ENCODE measurements at places on chromosomes 2 and 18. TPM values are rescaled to one million over a fixed set of nuclear protein-coding genes. Genes with fewer than 3 reads are reported as not detected.

Gene GKN1
- not detected for total RNA-seq

GRCh38 chr2:118607641-118608040 lies 239.8 kb downstream of the EN1 start:
- DNase-seq: no peak

DNA sequence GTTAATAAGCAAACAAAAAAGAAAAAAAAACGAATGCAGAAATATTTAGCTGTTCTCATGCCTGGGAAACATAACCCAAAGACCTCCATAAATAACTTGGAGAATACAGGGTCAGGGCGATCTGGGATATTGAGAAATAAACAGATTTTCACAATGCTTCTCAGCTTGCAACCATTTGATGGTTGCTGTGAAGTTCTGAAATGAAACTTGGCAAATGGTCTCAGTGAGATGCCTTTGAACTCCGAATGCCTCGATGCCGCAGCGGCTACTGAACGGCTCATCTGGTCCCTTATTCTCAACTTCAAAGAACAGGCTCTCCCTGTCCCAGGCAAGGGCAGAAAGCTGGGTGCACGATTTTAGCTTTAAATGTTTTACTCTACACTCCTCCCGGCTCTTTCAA lies 78.1 kb downstream of the ZNF516 start:
- DNase-seq: no peak

Gene MAPK4
- total RNA-seq: 9.3 TPM

Gene APCDD1
- 49.8 TPM for total RNA-seq

- DNase-seq: no peak
Measured at GRCh38 chr2:137173463-137173862, 408.1 kb downstream of the THSD7B start.

DNA sequence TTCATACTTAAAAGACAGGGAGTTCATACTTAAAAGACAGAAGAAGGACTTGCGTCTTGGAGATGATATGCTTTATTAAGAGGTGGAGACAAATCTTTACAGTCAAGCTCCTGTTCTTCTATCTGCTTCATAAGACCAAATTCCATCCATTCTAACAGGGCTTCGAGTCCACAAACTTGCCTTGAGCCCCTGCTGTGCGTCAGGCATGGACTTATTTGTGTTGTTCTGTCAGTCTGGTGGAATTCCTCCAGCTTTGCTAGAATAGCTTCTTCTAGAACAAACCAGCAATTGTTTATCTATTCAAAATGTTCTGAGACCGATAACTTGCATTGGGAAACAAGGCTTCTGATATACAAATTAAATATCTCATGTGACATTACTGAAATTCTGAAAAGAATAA lies 73.9 kb upstream of the SOX11 start:
- no peak for DNase-seq

Gene RGPD4
- total RNA-seq: 0.05 TPM

- no peak for DNase-seq
Measured at GRCh38 chr18:67581178-67581577, 64.7 kb upstream of the DSEL start.

DNA sequence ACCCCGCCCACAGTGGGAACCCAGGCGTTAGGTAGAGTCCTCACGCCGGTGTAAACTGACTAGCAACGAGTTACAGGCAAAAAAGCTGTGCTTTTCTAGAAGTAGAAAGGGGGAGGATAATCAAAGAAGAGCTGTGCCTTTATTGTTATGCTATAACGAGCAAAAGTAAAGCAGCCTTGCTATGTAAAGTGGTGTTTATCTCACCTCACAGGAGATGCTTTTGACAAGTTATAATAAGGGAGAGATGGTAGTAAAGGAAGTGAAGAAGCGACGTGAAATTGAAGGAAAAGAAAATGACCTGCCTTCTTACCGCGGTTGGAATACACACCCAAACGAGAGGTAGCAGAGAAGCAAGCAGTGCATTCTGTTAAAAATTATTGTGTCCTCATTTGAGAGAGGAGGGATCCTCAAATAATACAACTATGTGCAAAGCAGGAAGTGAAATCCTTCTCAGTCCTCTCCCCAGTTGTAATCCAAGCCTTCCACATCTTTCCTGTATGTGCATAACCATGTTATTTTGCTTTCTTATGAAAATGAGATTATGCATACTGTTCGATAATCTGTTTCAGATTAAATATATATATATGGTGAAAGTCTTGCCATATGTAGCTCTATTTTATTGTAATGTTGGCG lies 962 bp downstream of the TANK start:
- no peak for DNase-seq

DNA sequence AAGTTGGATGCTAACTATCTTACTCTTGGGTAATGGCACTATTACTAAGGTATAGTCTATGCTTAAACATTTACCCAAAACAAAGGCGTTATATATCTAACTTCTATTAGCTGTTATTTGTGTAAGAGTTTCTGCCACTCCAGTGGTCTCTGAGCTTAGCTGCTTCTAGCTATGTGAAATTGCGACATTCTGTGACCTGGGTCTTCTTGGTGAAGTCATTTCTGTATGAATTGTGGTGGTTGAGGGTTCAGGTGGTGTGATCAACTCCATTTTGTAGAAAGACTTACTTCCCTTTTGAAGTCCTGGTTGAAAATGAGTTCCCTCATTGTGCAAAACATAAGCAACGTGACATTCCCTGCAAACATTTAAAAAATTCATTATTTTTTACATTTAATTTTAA lies 221.6 kb downstream of the PIK3C3 start:
- no peak for DNase-seq

Gene ADAM23
- 34.0 TPM for total RNA-seq

Gene ATP6V1C2
- 0.14 TPM for total RNA-seq

- no peak for DNase-seq
Measured at GRCh38 chr18:5097116-5097703, 99.8 kb downstream of the AKAIN1 start.

Gene CAVIN2
- total RNA-seq: not detected

DNA sequence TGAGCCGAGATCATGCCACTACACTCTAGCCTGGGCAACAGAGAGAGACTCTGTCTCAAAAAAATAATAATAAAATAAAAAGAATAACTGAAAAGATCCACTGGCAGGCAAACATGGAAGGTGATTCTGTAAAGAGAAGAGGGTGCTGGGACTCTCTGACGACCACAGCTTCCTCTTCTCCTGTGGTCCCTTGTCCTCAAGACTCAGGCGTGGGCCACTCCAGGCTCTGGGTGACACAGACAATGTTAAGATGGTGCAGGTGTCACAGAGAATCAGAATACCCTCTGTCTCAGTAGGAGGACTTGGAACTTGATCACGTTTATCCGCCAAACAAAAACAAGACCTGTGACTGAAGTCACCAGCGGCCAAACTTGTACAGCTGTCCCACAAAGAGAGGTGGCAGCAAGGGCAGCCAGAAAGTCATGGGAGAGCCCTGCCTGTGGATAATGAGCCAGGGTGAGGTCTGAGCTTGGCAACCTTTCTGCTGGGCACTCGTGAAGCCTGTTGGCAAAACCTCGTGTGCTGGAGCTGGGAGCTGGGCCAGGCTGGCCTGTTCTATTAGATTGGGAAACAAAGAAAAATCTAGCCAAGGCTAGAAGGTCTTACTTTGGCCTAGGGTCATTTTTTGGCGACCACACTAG lies 76.4 kb upstream of the ITGA6 start:
- DNase-seq: no peak

Gene REG3A
- not detected for total RNA-seq

Gene STK36
- total RNA-seq: 77.0 TPM

Gene CCDC141
- total RNA-seq: not detected

- DNase-seq: peak; percentile 43
Measured at GRCh38 chr2:143936848-143937722, 582.8 kb downstream of the ZEB2 start.

DNA sequence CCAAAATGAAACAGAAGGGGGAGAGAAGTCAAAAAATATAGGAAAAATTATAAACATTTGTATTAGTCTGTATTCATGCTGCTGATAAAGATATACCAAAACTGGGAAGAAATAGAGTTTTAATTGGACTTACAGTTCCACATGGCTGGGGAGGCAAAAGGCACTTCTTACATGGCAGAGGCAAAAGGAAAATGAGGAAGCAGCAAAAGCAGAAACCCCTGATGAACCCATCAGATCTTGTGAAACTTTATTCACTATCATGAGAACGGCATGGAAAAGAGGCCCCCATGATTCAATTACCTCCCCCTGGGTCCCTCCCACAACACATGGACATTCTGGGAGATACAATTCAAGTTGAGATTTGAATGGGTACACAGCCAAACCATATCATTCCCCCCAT lies 79.1 kb downstream of the ZRANB3 start:
- DNase-seq: no peak

Gene FBXO41
- total RNA-seq: 3.7 TPM

DNA sequence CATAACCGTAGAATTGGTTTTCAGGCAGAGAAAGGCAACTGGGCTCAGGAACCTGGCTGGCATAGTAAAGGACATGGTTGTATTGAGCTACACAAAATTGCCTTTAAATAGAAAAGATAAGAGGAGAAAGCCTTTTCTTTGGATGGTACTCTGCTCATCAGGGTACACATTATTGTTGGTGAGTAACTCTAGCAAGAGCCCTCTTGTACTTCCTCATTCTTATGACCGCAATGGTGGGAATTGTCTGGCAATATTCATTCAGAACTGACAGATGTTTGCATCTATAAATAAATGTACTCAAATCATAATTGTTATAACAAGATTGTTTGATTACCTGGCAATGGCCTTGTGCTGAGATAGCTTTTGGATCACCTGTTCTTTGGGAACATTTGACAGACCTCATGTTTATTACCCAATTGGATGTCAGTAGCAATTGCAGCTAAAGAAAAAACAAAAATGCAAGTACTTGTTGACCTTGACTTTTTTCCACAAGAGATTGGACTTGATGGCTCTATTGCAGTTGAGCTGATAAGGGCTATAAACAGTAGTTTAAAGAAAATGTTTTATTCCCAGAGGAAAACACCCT lies 43.9 kb downstream of the MEIS1 start:
- no peak for DNase-seq

Gene GRHL1
- total RNA-seq: 2.0 TPM

DNA sequence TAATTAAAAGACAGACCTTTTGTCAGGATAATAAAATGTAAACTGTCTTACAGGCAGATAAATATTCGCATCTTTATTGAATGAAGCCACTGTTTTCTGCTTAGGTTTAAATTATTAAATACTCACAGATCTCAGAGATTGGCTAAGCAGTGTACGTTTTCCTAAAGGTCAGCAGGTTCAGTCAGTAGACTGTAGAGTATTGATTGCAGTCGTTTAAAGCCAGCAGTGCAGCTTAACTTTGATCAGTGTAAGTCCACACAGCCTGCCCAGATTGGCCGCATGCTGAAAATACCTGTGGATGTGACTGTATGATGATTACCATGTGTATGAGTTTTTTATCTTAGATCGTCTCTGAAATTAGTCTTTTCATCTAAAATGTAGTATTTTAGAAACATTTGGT lies 42.3 kb downstream of the ATP9B start:
- DNase-seq: no peak

Gene IL37
- total RNA-seq: not detected

DNA sequence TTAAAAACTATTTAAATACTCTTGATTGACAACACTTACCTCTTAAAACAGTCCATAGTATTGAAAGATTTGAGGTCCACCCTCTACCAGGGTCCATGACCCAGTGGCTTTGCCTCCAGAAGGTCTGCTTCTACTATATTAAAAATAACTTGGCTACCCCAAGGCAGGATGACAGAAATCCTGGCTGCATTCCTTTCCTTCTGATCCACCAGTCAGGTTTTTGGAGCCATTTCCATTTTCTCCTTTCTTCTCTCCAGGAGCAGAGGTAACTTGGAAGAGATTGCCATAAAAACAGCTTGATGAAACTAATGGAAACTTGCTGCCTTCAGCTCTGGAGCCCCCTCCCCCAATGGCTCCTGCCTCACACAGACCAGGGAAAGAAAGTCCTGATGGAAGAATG lies 2.6 kb upstream of the FAM171B start:
- no peak for DNase-seq

Gene CTAGE1
- total RNA-seq: not detected

Gene RTP5
- not detected for total RNA-seq

GRCh38 chr18:13418013-13418710 lies 199.6 kb downstream of the LDLRAD4 start:
- no peak for DNase-seq

Gene CFAP53
- 0.84 TPM for total RNA-seq

- no peak for DNase-seq
Measured at GRCh38 chr2:186064507-186064906, 325.9 kb downstream of the FSIP2 start.

DNA sequence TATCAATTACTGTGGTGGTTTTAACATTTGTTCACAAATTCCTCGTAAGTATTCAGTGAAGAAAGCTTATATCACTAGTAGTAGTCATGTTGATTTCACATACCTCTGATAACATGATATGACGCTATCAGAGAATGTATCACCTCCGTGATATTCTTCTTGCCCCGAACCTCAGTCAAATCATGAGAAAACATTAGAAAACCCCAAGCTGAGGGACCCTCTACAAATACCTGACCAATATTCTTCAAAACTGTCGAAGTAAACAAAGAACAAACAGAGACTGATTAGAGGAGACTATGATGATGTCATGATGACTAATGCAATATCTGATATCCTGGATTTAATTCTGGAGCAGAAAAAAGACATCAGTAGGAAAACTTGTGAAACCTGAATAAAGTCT lies 85.6 kb upstream of the SPOPL start:
- DNase-seq: no peak
